ENCODE measurements at places on chromosomes 3 and 15.

DNA sequence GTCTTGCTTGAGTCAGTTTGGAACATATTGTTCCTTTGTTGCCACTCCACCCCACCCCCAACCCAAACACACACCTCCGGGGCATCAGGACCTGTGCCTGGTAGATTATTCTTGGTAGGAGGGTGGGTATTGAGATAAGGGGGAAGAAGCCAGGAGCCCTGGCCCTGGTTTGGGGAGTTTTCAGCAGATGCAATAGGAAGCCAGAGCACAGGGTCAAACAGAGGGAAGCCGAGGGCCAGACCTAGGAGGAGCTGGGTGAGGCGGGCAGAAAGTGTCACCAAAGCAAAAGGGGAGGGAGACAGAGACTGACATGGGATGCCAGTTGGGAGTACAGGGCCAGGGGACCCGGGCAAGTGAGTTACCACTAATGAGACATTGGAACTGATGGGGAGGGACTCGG is 163.1 kb downstream of the RPLP1 start:
- no peak for DNase-seq

DNA sequence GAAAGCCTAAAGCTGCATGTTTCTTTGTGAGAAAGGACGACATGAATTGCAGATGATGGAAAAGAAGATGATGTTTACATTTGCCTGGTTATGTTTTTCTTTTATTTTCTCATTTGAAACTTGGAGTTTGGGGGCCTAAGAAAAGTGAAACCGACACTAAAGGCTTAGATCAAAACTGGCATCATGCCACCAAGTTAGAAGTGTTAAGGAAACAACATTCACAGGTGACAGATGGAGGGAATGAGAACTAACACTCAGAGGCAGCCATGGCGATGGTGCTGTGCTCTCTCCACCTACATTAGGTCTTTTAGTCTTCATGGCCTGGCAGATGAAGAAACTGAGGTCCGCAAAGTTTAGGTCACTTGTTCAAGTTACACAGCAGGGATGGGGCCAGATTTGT is 923.6 kb downstream of the TUSC7 start:
- DNase-seq = no peak

DNA sequence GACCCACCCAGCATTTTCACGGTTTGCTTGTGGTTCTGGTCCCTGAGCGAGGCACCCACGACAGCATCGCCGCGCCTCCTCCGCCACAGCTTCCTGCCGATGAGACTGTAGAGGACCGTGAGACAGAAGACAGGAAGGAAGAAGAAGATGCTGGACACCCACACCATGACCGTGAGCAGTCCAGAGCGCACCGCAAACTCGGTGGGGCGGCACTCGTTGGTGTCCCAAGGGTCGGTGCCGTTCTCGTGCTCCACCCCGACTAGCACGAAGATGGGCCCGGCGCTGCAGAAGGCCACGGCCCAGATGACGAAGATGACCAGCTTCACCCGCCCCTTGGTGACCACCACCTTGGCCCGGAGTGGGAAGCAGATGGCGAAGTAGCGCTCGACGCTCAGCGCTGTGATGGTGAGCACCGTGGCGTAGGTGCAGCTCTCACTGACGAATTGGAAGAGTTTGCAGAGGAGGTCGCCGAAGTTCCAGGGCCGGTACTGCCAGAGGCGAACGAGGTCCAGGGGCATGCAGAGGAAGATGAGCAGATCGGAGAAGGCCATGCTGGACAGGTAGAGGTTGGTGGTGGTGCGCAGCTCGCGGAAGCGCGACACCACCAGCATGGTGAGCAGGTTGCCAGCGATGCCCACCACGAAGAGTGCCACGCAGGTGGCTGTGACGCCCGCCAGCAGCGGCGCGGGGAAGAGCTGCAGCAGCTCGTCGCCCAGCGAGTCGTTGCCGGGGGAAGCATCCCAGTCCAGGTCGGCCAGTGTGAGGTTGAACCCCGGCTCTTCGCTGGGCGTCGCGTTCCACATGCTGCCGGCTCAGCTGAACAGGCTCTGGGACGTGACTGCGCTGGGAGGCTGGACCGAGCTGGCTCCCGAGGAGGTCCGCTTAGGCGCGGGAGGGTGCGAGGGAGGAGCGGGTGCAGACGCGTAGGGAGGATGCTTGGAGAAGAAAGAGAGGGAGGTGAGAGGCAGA is at the start of gene GHSR:
Gene GHSR, minus strand, starts transcription at position 846 of the 969 bp plus-strand sequence. Its CDS starts 43 bp downstream, at position 803.
- DNase-seq = no peak

DNA sequence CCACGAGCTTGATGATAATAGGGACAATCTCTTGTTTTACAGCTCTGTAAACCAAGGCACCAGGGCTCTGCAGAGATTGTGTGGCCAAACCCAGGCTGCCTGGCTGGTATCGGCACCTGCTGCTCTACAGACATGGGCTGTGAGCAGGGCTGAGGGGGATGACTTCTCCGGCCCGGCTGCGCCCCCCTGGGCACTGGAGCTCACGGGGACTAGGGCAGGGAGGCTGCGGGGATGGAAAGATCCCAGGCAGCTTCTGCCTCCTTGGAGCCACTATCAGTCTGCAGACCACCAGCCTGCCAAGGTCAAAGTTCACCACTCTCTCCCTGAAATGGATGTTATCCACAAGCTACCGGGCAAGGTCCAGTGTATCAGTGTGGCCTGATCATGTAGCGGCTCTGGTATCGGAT is 22.0 kb upstream of the PIGZ start:
- DNase-seq = no peak

- DNase-seq = no peak
These were observed 40.5 kb downstream of the EXOG start for GRCh38 chr3:38536671-38537070.

DNA sequence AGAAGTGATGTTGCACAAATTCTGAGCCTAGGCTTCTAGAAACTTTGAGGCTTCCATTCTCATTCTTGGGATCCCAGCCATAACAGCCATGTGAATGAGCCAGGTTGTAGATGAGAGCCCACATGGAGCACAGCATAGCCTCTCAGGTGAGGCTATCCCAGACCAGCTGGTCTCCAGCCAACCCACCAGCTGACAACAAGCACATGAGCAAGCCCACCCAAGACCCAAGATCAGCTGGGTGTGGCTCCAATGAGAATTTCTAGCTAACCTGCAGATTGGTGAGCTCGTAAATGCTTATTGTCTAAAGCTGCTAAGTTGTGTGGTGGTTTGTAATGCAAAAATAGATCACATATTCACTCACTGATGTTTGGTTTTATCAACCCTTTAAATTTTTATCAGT is 14.4 kb downstream of the KY start:
- DNase-seq = no peak

DNA sequence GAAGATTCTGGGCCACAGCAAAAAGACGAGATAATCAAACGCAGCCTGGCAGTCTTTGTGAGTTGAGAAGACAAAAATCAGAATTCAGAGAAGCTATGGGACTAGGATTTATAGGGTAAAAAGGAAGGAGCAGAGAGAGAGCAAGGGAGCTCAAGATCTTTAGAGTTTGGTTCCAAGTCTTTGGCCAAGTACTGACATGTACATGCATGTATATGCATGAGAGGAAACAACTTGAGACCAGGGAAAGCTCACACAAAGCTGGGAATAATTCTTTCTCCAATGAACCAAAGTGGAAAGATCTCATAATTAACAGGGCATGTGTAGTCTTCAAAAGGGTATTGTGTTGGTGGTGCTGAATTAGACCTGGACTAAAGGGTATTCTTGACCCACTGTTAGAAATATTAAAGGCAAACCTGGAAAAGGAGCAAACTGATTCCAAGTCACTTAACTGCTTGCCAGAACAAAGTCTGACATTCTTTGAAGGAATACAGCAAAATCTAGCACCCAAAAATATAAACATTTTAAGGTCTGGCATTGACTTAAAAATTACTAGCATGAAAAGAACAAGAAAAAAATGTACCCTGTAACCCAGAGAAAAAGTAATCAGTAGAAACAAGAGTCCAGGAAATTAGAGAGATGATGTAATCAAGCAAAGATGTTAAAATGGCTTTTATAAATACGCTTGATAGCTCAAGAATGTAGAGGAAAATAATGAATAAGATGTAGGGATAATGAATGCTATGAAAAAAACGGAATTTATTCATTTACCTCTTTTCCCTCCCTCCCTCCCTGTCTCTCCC is 226.0 kb upstream of the CGNL1 start:
- DNase-seq = peak; percentile 22

DNA sequence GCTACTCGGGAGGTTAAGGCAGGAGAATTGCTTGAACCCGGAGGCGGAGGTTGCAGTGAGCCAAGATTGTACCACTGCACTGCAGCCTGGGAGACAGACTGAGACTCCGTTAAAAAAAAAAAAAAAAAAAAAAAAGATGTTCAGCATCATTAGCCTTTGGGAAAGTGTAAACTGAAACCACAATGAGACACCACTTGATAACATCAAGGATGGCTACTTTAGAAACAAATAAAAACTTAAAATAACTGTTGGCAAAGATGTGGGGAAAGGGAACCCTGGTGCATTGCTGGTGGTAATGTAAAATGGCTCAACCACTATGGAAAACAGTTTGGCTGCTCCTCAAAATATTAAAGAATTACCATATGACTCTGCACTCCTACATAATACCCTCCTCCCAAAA is 1.9 kb downstream of the LEO1 start:
- DNase-seq = no peak

DNA sequence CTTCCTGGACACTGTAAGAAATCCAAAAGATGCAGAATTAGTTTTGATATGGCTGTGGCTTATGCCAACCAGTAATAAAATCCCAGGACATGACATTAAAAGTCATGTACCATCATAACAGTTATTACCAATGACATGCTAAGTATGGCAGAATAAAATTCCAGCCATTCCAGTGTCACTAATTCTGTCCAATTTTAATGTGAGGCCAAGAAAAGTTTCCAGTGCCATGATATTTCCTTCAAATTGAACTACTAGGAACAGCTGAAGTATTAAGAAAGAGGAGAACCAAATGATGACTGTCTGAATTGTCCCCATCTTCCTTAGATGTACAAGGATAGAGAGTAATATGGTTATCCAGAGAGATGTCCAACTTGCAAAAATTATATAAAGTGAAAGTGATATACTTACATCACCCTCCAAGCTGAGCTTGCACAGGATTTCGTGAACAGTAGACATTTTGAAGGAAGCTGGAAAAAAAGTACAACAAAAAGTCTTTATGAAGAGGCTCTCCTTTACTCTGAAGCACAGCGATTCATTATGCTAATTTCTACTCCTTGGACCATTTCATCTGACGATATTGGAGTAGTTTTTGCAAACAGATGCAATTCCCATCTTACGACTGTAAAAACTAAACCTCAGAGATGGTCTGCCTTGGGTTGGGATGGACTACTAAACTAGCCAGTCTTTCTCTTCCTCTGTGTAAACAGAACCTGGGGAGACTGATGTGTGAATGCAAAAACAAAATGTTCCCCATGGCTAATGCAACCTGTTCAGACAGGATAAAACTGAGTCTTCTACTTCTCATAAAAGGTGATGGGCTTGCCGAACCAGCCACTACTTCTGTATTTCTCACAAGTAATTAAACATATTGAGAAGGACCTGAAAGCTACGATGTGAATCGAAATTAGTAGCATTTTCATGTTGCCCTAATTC is 11.9 kb downstream of the ANXA2 start:
- DNase-seq = no peak

- peak; percentile 53 for DNase-seq
These were observed 12.0 kb downstream of the MRPL46 start for GRCh38 chr15:88454867-88455810.

DNA sequence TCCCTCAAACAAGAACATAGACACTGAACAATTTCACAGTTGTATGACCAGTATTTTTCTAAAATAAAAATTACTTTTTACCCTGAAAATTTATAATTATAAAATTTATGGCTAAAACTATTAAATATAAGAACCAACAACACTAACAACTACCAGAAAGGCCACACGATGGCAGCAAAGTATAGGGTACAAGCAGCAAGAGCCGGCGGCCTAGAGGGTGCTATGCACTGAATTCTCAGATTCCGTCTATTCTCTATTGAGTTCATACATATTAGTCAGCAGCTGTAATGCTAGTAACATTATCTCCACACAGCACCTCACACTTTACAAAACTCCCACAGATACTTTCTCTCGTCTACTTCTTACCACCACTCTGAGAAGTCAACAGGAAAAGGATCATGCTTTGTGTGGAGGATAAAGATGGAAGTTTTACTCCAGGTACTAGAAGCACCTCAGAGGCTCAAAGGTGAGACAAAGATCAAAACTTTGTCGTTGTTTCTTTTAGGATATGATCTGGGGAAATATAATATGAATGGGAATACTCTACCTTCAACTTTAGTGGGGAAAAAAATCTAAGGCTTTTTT is 160.5 kb downstream of the FGF12 start:
- peak; percentile 77 for DNase-seq

- DNase-seq = no peak
These were observed 35.9 kb downstream of the PRKCI start for GRCh38 chr3:170258105-170258487.

DNA sequence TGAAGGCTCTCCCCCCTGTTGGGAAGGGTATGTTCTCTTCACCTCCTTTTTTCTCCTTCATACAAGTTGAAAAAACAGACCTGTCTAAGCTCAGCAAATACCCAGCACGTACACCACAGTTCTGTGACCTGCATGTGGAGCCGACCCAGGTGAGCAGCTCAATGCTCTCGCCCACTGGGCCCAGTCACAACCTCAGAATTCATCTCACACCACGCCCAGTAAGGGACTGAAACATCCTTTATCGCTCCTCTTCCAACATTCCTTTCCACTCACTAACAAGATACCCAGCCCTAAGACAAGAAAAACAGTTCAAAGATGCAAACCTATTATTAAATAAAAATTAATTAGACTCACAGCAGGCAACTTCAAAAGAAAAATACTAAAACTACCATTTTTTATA is 68.9 kb downstream of the FOXP1 start:
- no peak for DNase-seq

- DNase-seq = no peak
These were observed 2.1 kb downstream of the ZFAND6 start for GRCh38 chr15:80061582-80061981.
